ENCODE measurements at places on chromosomes 6 and 20. TPM values are rescaled to one million over a fixed set of nuclear protein-coding genes. Genes with fewer than 3 reads are reported as not detected.

DNA sequence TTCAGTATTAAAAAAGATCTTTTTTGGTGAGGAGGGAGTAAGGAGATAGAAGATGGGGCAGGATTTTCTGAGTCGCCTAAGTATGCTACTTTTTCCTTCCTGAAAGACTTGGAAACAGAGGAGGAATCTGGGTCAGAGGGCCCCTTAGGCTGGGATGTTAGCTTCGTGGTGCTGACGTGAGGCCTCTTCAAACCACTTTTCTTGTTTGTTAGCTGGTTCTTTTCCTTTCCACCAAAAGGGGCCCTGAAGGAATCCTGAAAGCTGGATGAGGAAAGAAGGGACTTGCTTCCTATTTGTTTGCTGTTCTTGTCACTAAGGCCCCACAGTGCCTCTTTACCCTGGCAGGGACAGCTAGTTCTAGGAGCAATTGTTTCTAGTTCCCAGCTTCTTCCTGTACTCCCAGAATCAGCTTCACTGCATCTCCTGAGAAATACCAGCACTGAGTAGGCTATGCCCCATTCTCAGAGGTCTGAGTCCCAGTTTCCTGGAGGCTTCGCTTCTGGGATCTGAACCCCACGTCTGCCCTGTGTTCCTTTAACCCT is 2.2 kb upstream of the IL20RA start:
- H3K27ac ChIP-seq, result no peak overlapping the region
- H3K4me1 ChIP-seq, result no peaks in the 10 kb centered on the region
- peaks cover 2% of the 10 kb centered on the region for H3K36me3 ChIP-seq

DNA sequence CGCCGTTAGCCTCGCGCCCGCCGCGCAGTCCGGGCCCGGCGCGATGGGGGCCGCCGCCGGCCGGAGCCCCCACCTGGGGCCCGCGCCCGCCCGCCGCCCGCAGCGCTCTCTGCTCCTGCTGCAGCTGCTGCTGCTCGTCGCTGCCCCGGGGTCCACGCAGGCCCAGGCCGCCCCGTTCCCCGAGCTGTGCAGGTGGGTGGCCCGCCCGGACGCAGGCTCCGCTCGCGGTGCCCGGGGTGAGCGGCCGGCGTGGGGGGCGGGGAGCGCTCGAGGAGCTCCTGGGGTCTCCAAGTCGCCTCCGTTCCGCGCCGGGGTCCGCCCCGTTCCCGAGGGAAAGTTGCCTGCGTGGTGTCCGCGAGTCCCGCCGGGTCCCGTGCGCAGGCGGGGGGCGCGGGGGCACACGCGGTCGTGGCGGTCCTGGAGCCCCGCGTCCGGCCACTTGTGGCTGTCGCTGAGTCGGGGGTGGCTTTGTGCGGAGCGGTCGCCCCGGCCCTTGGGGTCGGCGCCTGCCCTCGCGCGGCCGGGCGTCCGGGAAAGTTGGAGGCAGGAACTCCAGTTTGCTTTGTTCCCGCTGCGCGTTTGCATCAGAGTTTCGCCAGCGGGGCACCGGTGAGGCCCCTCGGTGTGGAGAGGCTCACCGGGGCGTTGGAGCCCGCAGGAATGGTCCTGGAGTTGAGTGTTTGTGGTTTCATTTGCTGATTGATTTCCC is 476 bp downstream of the IGF2R start:
- peaks cover 7% of the 10 kb centered on the region for H3K4me1 ChIP-seq
- H3K36me3 ChIP-seq, result no peaks in the 10 kb centered on the region
- H3K27me3 ChIP-seq, result no peaks in the 10 kb centered on the region
- H3K27ac ChIP-seq, result no peak overlapping the region
- DNase-seq, result no peak

DNA sequence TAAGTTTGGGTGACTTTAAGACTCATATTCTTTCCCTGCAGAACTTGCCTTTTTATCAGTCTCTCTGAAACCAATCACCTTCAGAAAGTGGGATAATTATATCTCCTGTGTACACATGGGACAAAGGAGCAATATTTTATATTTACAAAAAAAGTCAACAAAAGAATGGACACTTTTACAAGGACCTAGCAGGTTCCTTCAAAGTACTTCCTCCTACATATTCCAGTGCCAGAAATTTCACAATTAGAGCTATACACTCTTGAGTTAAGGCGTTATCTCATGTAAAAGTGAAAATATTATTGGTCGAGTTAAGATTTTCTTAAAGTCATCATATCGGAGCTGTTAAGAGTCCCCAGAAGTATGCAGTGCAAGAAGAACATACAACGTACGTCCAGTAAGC is 98.9 kb upstream of the MAFB start:
- no peaks in the 10 kb centered on the region for H3K27me3 ChIP-seq
- no peaks in the 10 kb centered on the region for H3K36me3 ChIP-seq
- no peak overlapping the region for H3K4me3 ChIP-seq
- H3K4me1 ChIP-seq, result no peaks in the 10 kb centered on the region

GRCh38 chr6:52389626-52390360 is 27.8 kb downstream of the PAQR8 start:
- H3K4me3 ChIP-seq, result no peak overlapping the region
- no peak for DNase-seq
- no peak overlapping the region for H3K27ac ChIP-seq
- no peaks in the 10 kb centered on the region for H3K4me1 ChIP-seq
- no peaks in the 10 kb centered on the region for H3K27me3 ChIP-seq
- peaks cover 3% of the 10 kb centered on the region for H3K36me3 ChIP-seq

PHF3 gene
- 60.8 TPM for total RNA-seq

GRCh38 chr6:14827354-14827753 is 418.5 kb upstream of the JARID2 start:
- no peak overlapping the region for H3K27ac ChIP-seq
- DNase-seq, result no peak
- no peaks in the 10 kb centered on the region for H3K27me3 ChIP-seq
- H3K36me3 ChIP-seq, result no peaks in the 10 kb centered on the region

GRCh38 chr6:143536866-143537691 is 25.6 kb upstream of the FUCA2 start:
- peak overlapping the region; percentile 66 for H3K4me3 ChIP-seq
- H3K4me1 ChIP-seq, result peaks cover 4% of the 10 kb centered on the region
- no peak overlapping the region for H3K27ac ChIP-seq
- DNase-seq, result peak; percentile 67

- H3K4me3 ChIP-seq, result no peak overlapping the region
- DNase-seq, result no peak
Measured at GRCh38 chr6:130980310-130981032, 82.6 kb downstream of the EPB41L2 start.

- H3K4me3 ChIP-seq, result no peak overlapping the region
- H3K27me3 ChIP-seq, result no peaks in the 10 kb centered on the region
- peaks cover 46% of the 10 kb centered on the region for H3K36me3 ChIP-seq
- H3K4me1 ChIP-seq, result no peaks in the 10 kb centered on the region
Measured at GRCh38 chr20:37205794-37206193, 26.4 kb upstream of the MROH8 start.

GRCh38 chr6:47655719-47656595 is 42.4 kb upstream of the ADGRF4 start:
- peak; percentile 90 for DNase-seq
- H3K4me1 ChIP-seq, result peaks cover 4% of the 10 kb centered on the region
- H3K36me3 ChIP-seq, result no peaks in the 10 kb centered on the region
- no peak overlapping the region for H3K27ac ChIP-seq

PXDC1 gene
- total RNA-seq, result 3.1 TPM

- H3K27me3 ChIP-seq, result no peaks in the 10 kb centered on the region
- no peaks in the 10 kb centered on the region for H3K4me1 ChIP-seq
- no peak overlapping the region for H3K4me3 ChIP-seq
- no peak overlapping the region for H3K27ac ChIP-seq
Measured at GRCh38 chr6:9621276-9621675, 793.6 kb downstream of the TFAP2A start.

- no peaks in the 10 kb centered on the region for H3K4me1 ChIP-seq
- H3K36me3 ChIP-seq, result no peaks in the 10 kb centered on the region
- H3K27ac ChIP-seq, result no peak overlapping the region
- DNase-seq, result no peak
- H3K27me3 ChIP-seq, result no peaks in the 10 kb centered on the region
Measured at GRCh38 chr6:27550692-27551091, 77.8 kb upstream of the ZNF184 start.

DNA sequence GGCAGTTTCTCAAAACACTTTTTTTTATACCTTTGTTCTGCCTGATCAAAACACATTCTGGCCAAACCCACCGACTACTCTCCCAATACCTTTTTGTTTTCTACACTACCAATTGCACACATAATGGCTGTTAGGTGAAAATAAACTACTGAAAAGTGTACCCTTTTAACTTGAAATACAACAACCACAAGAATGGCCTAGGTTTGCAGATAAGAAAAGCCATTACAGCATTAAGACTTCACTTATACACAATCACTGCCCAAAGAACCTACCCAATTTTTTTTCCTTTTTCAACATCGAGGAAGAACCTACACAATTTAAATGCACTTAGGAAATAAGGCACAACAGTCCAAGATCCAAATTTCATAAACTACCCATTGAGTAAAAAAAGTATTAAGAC is 1.8 kb downstream of the SEC63 start:
- DNase-seq, result no peak
- no peak overlapping the region for H3K27ac ChIP-seq
- no peaks in the 10 kb centered on the region for H3K27me3 ChIP-seq
- no peaks in the 10 kb centered on the region for H3K4me1 ChIP-seq
- H3K4me3 ChIP-seq, result peak overlapping the region; percentile 97

GRCh38 chr20:20237093-20237959 is 130.6 kb upstream of the INSM1 start:
- H3K27me3 ChIP-seq, result no peaks in the 10 kb centered on the region
- H3K27ac ChIP-seq, result no peak overlapping the region
- no peaks in the 10 kb centered on the region for H3K4me1 ChIP-seq

DNA sequence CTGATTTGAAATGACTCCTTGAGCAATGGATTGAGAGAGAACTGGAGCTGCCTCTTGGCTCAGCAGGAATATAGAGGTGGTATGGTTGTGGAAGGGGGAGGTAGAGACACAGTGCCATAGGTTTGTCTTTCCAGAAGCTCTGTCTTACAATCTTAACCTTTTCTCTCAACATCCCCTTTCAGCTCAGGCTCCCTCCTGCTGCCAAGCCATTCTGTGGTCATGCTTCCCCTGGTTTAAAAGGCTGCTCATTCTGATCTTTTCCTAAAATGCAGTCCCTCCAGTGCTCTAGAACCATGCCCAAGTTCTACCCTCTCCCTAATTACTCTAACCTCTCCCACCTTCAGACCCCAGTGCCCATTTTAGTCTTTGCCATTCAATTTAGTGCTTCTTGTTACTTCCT is 517.9 kb upstream of the MARCKS start:
- no peaks in the 10 kb centered on the region for H3K36me3 ChIP-seq
- H3K27ac ChIP-seq, result no peak overlapping the region
- H3K4me3 ChIP-seq, result no peak overlapping the region
- H3K27me3 ChIP-seq, result no peaks in the 10 kb centered on the region
- peaks cover 2% of the 10 kb centered on the region for H3K4me1 ChIP-seq

DNA sequence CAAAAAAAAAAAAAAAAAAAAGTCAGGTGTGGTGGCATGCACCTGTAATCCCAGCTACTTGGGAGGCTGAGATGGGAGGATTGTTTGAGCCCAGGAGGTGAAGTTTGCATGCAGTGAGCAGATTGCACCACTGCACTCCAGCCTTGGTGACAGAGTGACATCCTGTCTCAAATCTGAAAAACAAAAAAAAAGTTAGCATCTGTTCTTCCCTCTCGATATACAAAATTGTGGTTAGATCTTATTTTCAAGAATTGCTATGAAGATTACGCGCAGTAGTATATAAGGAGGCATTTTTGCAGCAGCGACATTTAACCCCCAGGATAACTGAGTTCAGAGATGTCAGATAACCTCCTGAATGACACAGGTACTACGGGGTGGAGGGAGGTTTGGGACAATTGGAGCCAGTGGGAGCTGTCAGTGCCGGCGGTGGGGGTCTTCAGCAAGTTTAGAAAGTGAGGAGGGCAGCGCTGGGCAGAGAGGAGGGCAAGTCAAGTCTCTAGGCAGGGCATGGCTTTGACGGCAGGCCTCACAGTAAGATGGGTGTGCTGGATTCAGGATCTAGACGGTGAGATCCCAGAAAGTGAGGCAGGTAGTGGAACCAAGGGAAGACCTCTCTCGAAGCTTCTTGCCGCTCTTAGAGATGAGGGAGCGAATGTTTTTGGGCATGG is 26.2 kb upstream of the MRPS18A start:
- H3K27me3 ChIP-seq, result no peaks in the 10 kb centered on the region
- no peaks in the 10 kb centered on the region for H3K36me3 ChIP-seq
- DNase-seq, result no peak
- peaks cover 2% of the 10 kb centered on the region for H3K4me1 ChIP-seq

- no peaks in the 10 kb centered on the region for H3K36me3 ChIP-seq
- H3K27ac ChIP-seq, result no peak overlapping the region
- no peak for DNase-seq
- no peaks in the 10 kb centered on the region for H3K4me1 ChIP-seq
Measured at GRCh38 chr20:8368670-8369069, 236.6 kb downstream of the PLCB1 start.

APOM gene
- total RNA-seq, result 3.9 TPM

DNA sequence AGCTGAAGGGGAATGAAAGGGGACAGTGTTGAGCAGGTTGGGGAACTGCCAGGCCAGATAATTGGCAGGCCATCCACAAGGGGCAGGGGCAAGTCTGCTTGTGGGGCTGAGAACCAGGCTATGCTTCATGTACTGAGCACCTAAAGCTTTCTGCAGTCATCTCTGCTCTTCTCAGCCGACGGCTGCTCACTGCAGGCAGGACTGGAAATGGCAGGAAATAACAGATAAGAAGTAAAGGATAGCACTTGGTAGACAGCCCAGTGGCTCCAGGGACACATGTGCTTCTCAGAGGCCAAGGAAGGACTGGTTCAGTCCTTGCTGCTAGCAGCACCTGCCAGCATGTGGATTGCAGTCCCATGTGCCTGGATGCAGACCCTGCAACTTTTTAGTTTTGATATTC is 89.8 kb downstream of the CD164 start:
- peak; percentile 34 for DNase-seq
- no peak overlapping the region for H3K27ac ChIP-seq
- H3K4me1 ChIP-seq, result no peaks in the 10 kb centered on the region

DNA sequence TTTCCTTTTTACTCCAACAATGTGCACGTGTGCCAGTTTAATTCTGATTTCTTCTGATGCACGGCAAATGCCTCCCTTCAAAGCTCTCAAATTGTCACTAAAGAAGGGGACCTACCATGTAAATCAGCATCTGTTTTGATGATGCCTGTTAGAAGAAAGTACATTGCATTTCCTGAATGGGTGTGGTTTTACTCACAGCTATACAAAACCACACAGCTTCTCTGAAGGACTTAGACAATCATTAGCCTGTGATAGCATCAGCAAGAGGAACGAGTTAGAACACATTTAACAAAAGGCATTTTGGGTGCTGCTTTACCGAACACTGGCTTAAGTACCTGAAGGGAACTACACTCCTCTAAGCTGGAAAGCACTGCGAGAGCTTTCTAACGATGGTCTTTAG is 109.4 kb downstream of the ATXN1 start:
- DNase-seq, result no peak
- no peak overlapping the region for H3K27ac ChIP-seq
- H3K27me3 ChIP-seq, result no peaks in the 10 kb centered on the region
- 0 out of 2 replicates have a peak, but pooled peaks cover 1% of the 10 kb centered on the region for H3K4me1 ChIP-seq
- no peak overlapping the region for H3K4me3 ChIP-seq

DNA sequence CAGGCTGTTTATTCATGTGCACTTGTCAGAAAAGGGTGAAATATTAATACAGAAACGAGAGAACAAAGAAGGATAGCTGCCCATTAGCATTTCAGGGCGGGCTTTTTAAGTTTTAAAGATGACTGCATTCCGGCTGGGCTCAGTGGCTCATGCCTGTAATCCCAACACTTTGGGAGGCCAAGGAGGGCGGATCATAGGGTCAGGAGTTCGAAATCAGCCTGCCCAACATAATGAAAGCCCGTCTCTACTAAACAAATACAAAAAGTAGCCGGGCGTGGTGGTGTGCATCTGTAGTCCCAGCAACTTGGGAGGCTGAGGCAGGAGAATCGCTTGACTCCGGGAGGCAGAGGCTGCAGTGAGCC is 130.5 kb downstream of the HFE start:
- no peak overlapping the region for H3K4me3 ChIP-seq
- H3K27ac ChIP-seq, result peak overlapping the region; percentile 99
- H3K27me3 ChIP-seq, result no peaks in the 10 kb centered on the region
- DNase-seq, result peak; percentile 61
- no peaks in the 10 kb centered on the region for H3K4me1 ChIP-seq

Measured in H9 (cell line).